T-helper 2 cell treated with Interferon-gamma antibody and Interleukin-4, amounts not matched to agents 100 ng/mL and 5 ng/mL, for 36 hours (primary cell): ENCODE measurements at places on chromosomes 16 and 17. TPM values are rescaled to one million over a fixed set of nuclear protein-coding genes. Genes with fewer than 3 reads are reported as not detected.

FLOT2 gene
- total RNA-seq = 207 and 212 TPM in 2 replicates

PTGES3L gene
- total RNA-seq = 0.43 and 0.52 TPM in 2 replicates

CDIP1 gene
- 48.6 and 53.6 TPM in 2 replicates for total RNA-seq

SHISA9 gene
- total RNA-seq = 0.02 TPM in 1 of 2 replicates, not detected in the other

NAGS gene
- 0.20 and 0.41 TPM in 2 replicates for total RNA-seq

C1QTNF8 gene
- total RNA-seq = not detected in 2 replicates

SLC5A10 gene
- total RNA-seq = not detected in 2 replicates

DNAI2 gene
- 0.36 and 0.50 TPM in 2 replicates for total RNA-seq

NOD2 gene
- 5.1 and 5.7 TPM in 2 replicates for total RNA-seq

SLC38A8 gene
- not detected in 2 replicates for total RNA-seq

HASPIN gene
- total RNA-seq = 25.9 and 26.9 TPM in 2 replicates

RPA1 gene
- total RNA-seq = 234 and 238 TPM in 2 replicates
